ENCODE measurements at places on chromosomes 7 and 10.

DNA sequence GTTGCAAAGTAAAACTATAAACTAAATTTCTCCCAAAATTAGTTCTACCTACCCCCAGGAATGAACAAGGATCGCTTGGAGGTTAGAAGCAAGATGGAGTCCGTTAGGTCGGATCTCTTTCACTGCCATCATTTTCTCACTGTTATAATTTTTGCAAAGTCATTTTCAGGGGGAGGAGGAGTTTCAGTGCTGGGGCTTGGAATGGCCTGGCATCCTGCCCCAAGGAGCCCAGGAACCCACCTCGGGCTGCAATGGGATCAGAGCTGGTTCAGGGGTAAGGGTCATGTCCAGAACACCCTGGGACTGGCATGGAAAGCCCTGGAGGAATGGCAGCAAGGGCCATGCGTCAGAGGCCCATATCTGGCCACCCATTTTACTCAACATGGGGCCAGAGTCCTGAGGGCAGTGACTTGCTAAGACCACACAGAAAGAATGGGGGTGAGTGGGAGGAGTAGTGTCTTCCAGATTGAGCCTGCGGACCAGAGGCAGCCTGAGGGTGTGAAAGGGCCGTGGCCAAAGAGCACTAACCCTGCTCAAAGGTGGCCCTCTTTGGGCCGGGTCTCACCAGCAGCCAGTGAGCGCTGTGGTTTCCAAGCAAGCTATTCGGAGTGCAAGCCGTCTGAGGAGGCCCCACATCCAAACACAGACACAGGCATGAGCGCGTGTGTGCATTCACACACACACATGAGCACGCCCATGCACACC, 31.8 kb downstream of the GPRIN2 start:
- DNase-seq: peak; percentile 11

GRCh38 chr7:128124786-128125185, 93.5 kb upstream of the LRRC4 start:
- no peak for DNase-seq

DNA sequence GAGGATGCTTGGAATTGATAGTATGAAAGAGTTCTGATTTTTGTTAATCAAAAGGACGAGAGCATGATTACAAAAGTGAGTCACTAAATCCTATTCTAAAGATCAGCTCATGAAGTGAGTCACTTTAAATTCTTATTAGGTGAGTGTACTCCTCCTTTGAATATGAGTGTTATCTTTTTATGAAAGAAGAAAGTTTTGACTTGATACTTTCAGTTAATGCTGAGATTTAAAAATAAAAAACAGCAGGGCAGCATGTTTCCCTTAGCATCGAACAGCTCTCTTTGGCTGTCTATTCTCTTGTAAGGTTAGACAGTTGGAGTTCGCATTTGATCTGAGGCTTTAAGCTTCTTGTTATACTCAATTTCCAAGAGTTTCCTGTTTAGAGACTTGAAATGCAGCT, 222.0 kb downstream of the TWIST1 start:
- DNase-seq: no peak

GRCh38 chr7:115099906-115100305, 178.0 kb downstream of the MDFIC start:
- DNase-seq: no peak

GRCh38 chr10:77349226-77349625, 288.4 kb downstream of the KCNMA1 start:
- no peak for DNase-seq

GRCh38 chr7:98472521-98472954, 71.6 kb upstream of the BAIAP2L1 start:
- DNase-seq: no peak

GRCh38 chr10:1732564-1732996, 4.7 kb downstream of the ADARB2 start:
- no peak for DNase-seq

DNA sequence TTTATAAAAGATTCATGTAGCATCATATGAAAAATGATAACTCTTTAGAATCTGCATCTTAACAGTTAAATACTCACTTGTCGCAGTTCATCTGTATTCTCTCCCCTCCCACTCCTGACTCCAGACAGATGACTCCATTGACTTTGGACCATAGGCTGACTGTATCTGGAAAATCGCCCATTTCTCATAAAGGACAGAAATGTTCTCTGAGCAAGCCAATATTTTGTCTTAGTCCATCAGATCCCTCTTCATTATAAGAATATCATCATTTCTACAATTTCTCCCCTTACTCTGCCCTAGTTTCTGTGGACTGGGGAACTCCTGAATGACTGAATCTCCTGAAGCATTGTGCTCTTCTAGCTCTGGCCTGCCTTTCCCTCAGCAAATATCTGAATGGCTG, 125.4 kb downstream of the SEMA3D start:
- DNase-seq: no peak

- DNase-seq: no peak
These were observed 15.4 kb downstream of the NRAP start for GRCh38 chr10:113648478-113648877.

DNA sequence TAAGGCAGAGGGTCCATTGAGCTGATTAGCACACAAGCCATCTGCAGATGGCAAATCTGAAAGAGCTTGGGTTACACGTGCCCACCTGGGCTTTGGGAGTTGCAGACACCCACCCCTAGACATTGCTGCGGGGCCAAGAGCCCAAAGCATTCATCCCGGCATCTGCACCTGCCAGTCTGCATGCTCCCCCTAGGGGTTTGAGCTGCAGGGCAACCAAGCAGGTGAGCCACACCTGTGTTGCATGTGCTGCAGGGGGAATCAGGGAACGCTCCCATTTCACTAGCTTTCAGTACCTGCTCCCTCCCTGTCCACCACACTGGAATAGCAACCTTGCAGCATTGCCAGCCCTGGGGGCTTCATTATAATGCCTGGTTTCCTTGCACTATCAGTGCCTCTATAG, 21.1 kb downstream of the C7orf33 start:
- DNase-seq: no peak

GRCh38 chr10:123783296-123783695, 108.3 kb downstream of the CPXM2 start:
- no peak for DNase-seq

- DNase-seq: no peak
These were observed 61.4 kb downstream of the AASS start for GRCh38 chr7:122082670-122083069.

DNA sequence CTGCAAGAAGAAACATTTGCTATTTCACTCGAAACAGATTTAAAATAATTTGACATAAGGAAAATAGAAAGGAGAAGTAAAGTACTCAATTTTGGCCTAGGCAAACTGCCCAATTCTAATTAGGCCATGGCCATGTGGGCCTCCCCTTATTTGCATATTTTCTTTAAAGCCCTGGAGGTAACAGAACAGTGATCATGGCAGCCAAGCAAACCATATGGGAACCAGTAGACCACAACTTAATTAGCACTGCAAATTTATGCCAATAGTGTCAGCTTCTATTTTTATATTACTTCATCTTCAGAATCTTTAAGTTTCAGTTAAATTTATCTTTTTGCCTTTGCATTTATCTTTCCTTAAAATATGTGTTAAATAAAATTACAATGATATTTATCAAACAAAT, 63.3 kb upstream of the THSD7A start:
- DNase-seq: no peak

Data from activated CD8-positive, alpha-beta memory T cell treated with anti-CD3 and anti-CD28 coated beads, Interleukin-2, amount 50 U/mL, for 4 hours (primary cell).